ENCODE measurements at places on chromosomes 12 and 14.

GRCh38 chr12:10393291-10393690, 3.5 kb upstream of the KLRK1 start:
- no peak for DNase-seq

DNA sequence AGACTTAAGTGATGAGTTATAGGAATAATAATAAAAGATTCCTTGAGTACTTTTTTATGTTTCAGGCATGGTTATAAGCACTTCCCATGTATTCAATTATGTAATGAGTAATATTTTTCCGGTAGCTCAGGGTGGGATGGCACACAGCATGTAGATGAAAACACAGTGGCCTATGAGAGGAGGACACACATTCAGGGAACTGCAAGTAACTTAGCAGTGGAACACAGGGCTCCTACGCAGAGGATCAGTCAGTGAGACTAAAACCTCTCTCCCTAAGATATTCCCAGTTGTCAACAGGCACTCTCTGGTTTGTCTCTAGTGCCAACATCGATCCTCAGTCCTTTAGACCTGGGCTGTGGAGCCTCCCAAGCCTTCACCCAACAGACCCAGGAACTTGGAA, 219.4 kb downstream of the DIO2 start:
- no peak for DNase-seq

DNA sequence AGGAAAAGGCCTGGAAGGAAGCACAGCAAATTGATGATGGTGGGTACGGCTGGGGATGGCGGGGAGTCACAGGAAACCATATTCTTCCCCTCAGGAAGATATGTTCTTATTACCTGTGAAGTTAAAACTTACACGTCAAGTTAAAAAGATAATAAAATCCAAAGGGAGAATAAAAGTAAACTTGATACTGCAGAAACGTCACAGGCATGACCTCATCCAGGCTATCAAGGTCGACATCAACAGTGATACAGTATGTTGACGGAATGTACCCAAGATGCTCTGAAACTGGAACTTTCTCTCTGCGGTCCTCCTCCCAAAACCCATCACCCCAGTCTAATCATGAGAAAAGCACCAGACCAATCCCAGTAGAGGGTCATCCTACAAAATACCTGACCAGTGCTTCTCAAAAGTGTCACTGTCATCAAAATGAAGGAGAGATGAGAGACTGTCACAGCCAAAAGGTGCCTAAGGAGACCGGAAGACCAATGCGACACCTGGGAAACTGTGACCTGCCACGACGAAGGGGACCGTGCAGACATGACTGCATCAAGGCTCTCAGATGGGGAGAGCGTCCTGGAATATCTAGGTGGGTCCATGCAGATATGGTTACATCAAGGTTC, 74.6 kb downstream of the SCARB1 start:
- no peak for DNase-seq

- peak; percentile 53 for DNase-seq
These were observed 6.7 kb upstream of the LMO3 start for GRCh38 chr12:16612647-16613046.

DNA sequence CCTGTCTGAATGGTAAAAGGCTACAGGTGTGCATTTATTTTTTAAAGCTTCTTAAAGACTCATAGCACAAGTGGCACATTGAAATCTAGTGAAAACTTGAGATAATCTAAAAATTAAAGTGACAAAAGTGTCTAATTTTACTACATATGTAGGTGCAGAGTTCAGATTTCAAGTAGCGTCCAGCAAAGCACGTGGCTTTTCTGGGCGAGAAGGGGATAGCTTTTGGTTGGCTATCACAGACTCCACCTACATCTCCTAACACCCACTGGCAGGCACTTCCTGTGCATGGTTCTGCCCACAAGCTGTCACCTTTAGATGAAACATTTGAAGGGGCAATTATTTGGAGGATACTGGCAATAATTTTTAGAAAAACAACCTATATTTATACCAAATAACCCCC, 1.9 kb upstream of the PITPNM2 start:
- no peak for DNase-seq

DNA sequence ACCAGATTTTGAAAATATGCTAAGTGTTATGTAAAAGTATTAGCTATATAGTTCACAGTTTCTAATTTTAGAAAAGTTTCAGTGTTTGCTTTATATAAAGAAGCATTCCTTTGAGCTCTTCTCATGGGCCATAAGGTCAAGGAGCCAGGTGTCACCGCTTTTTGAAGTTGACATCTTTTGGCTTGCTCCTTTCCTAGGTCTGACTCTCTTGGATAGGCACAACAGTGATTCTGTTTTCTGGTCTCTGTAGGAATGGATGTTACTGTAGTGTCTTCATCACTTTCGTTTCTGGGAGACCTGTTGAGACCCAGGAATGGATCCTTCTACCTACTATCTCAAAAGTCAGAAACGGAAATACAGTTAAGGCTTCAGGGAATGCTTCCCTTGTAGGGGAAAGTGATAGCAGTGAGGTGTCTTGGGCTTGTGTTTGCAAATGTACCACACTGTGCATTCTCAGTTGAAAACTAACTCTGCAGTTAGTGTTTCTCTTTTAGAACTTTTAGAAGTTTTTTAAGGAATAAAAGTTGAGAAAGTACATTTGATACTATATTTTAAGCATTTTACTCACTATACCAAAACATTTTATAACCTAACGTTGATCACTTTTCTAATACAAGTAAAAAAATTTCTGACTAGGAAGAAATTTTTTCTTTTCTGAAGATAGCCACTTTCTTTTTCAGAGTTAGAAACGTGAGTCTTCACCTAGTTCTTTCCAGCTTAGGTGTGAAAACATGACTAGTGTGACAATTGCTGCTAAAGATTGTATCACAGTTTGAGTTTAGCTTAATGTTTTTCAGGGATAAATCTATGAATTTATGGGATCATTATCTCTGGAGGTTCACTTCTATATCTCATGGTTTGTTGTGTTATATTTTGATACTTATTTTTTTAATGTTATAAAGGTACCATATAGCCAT, 20.8 kb downstream of the VRK1 start:
- DNase-seq: no peak

DNA sequence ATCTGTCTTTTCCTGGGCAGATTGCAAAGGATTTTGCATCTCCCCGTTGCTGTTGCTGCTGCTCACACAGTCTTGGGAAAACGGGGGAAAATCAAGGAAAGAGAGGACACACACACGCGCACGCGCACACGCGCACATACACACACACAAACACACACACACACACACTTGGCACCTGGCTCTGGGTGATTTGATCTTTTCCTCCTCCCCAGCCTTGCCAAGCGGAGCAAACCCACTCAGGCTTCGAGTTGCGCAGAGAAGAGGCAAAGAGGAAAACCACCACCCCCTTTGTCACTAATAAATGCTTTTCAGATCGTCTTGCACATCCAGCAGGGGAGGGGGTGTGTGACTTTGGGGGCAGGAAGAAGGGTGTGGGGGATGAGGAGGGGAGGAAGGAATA, 965 bp upstream of the NOS1 start:
- no peak for DNase-seq

DNA sequence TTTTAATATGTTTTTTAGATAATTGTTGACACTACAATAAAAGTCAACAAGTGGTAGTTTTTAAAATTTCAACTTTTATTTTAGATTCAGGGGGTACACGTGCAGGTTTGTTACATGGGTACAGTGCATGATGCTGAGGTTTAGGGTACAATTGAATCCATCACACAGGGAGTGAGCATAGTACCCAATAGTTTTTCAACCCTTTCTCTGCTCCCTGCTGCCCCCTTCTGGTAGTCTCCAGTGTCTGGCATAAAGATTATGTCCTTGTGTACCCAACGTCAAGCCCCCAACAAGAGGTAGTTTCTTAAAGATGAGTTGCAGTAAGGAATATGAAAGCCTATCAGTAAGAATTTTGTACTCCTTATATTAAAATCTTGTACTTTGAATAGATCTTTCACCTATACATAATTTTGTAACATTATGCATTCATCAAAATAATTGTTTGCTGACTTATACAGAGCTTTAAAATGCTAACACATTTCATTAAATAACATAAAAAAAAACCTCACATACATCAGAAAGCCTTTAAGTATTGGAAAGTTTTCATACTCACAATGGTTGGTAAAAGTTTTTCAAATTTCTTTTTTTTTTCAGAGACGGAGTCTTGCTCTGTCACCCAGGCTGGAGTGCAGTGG, 5.4 kb upstream of the RALGAPA1 start:
- DNase-seq: peak; percentile 65

DNA sequence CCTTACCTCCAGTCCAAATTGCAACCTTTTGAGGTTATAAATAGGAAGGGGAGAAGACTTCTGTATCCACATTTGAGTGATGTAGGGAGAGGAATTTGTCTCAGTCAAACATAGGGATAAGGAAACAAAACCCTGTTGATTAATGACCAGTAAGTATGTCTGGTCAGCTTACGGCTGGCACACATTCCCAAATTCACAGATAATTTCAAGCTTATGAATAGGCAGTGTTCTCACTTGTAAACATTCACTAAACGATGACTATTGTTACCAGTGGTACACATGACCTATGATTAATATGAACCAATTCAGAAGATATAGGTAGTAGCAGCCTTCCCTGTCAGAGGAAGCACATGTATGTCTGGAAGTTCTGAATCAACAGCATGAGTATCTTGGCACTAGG, 33.0 kb upstream of the SLC5A8 start:
- no peak for DNase-seq
